ENCODE measurements at places on chromosomes 12 and 14.

GRCh38 chr12:54286042-54287030 is 5.8 kb downstream of the HNRNPA1 start:
- no peak for DNase-seq

DNA sequence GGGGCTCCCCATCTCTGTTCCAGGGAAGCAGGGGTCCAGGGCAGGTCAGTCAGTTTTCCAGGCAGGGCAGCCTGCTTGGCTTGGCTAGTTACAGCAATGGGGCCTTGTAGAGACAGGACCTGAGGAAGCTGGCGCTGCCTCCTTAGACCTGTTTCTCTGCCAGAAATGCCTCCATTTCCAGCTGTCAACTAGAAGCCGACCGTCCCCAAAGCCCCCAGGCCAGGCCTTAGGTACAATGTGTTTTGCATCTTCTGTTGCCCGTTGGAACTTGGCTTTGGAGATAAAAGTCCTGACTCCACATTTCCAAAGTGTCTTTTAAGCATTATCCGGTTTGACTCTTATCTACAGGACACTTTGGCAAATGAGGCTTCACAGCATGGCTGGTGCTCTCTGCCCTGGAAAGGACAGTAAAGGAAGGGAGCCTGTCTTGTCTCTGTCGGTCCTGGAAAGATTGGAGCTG is 42.6 kb downstream of the KRT80 start:
- no peak for DNase-seq

GRCh38 chr14:75634848-75635247 is 25.8 kb downstream of the ERG28 start:
- no peak for DNase-seq

- no peak for DNase-seq
These were observed 105.0 kb downstream of the TNFAIP2 start for GRCh38 chr14:103228076-103228806.

GRCh38 chr12:129190827-129191226 is 337.5 kb downstream of the GLT1D1 start:
- no peak for DNase-seq

DNA sequence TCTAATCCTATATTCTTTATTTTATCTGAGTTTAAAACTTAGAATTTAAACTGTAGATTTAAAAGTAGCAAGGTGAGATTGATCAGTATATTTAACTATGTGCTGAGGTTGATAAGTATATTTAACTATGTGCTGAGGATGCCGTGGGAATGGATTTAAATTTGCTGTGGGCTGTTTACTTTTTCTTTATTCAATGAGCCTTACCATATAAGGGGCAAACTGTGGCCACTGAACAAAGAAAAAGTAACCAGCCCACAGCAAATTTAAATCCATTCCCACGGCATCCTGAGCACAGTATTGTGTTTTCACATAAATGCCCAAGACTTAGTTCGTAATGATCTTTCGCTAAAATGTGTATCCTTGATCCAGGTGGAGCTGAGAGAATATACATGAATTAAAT is 43.1 kb downstream of the PROX2 start:
- DNase-seq: no peak

DNA sequence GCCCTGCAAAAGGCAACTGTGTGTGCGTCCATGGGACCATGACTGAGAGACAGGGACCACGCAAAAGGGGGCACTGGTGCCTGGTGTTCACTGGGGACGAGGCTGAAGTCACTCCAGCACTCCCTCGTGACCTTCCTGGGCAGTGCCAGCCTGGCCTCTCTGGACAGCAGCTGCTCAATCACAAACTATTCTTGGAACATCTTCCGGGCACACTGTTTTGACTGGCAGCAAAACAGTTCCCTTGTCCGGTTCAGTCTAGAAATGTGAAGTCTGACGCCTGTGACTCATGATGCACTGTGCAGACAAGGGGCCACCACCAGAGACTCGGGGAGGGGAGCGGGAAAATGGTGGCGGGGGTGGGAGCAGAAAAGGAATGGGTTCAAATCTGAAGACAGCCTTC is 20.8 kb downstream of the SNRNP35 start:
- DNase-seq: no peak

GRCh38 chr12:94074980-94075629 is 73.3 kb upstream of the PLXNC1 start:
- no peak for DNase-seq

DNA sequence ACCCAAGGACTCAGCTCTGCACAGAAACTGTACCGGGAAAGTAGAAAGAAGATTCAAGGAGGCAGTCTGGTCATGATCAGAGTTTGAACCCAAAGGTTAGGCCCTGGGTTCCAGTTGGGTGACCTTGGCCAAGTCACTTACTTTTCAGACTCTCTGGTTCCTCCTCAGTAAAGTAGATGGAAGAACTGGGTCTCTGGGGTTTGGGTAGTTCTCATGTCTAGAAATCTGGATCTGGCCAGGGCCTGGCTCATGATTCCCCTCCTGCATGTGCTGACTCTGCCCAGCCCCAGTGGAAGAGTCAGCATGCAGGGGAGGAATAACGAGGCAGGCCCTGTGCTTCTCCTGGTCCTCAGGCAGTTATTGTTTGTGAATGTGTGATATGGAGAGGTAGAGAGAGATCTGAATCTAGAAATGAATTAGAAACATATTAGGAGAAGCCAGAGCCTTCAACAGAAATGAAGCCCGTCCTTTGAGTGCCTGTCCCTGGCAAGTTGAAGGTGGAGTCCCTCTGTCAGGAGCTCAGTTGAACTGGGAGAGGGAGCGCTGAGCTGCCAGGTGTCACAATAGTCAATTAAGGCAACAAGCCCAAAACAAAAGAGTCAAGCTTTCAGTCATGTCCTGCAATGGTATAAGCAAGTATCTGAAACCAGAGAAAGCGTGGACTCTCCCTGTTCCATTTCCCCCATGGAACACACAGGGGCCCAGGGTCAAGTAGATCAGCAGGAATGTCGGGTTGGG is 131.3 kb upstream of the HIF1A start:
- no peak for DNase-seq

- no peak for DNase-seq
These were observed 77.5 kb downstream of the FIGNL2 start for GRCh38 chr12:51771008-51771407.

GRCh38 chr12:71896205-71896882 is 42.3 kb upstream of the TPH2 start:
- no peak for DNase-seq

DNA sequence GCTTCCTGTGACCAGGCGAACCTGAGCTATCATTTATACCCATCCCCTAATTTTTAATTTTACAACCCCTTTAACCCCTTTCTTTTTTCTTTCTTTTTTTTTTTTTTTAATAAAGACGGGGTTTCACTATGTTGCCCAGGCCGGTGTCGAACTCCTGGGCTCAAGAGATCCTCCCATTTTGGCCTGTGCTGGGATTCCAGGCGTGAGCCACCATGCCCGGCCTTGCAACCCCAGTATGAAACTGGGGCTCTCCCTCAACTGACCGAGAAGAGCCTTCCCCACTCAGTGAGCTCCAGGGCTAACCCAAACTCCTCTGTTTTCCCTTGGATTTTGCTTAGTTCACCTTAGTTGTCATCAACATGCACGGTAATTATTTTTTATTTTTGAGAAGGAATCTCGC is 992 bp downstream of the CPSF2 start:
- DNase-seq: no peak

GRCh38 chr14:89767861-89768268 is 186.7 kb downstream of the EFCAB11 start:
- no peak for DNase-seq

DNA sequence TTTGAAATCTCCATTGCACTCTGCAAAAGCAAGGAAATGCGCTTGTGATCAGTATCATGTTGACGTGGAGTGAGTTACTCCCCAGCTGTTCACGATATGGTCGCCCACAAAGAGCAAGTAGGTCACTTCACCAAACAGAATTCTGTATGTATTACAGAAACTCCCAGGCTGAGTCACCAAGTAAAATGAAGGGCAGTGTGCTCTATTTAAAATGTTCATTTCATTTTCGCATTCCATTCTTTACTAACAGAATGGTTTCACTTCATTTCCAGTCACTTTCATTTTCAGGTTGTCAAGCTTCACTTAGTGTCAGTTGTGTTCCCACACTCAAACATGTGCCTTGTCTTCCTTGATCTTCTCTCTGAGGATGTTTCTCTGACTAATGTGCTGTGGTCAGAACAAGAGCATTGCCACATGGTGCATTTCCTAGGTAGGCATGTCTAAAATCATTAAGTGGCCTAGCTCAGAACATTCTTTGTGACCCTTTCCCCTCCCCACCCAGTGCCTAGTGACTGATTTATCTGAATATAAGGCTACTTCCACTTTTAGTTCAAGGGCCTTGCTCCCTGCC is 391.2 kb downstream of the RAD51B start:
- no peak for DNase-seq

GRCh38 chr14:77825895-77826519 is 26.1 kb downstream of the ADCK1 start:
- no peak for DNase-seq

DNA sequence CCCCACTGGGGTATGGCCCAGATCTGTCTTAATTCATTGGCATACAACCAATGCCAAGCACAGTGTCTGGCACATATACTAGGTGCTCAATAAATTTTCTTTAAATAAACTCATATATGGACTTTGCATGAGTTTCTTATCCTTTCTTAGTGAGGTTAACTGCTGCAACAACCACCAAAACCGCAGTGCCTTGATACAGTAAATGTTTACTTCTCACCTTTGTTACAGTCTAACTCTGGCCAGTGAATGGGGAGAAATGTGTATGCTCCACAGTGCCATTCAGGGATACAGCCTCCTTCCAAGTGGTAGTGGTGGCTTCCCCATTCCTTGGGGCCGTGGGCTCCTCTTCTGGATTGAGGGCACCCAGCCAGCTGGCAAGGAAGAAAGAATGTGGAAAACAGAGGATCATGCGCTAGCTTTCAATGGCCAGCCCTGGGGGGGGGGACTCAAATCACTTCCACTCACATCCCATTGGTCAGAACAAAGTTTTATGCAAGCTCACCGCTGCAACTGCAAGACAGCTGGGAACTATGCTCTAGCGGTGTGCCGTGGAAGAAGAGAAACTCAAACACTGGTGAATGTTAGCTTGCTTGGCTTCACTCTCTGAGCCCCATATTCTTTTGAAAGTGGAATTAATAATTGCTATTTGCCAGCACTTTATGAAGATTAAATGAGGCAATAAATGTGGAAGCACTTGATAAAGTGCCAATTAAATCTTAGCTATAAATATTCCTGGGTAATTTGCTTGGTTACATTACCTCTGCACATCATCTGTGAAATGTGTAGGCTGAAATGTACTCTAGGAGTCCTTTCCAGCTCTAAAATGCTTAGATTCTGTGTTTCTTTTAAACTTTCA is 51.0 kb upstream of the SOCS2 start:
- no peak for DNase-seq

GRCh38 chr12:11814374-11814773 is 164.9 kb downstream of the ETV6 start:
- DNase-seq: no peak

DNA sequence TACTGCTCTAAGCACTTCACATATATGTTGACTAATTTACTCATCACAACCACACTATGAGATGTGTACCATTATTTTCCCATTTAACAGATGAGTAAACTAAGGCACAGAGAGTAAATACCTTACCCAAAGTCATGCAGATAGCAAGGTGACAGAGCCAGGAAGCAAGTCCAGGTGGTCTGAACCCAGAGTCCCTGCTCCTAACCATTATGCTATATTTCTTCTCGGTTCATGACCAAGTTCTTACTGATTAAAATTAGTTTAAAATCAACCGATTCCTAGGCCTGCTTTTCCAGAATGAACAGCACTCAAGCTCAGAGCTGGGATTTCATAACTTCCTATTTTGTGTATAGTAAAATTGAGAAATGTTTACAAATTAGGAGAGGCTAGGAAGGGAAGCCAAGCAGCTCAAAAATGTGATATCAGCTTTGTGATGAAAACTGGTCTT is 85.5 kb upstream of the EGLN3 start:
- DNase-seq: no peak
